ENCODE measurements at places on chromosomes 12 and 14.

GRCh38 chr12:14710632-14711320, 14.4 kb upstream of the GUCY2C start:
- DNase-seq: no peak

DNA sequence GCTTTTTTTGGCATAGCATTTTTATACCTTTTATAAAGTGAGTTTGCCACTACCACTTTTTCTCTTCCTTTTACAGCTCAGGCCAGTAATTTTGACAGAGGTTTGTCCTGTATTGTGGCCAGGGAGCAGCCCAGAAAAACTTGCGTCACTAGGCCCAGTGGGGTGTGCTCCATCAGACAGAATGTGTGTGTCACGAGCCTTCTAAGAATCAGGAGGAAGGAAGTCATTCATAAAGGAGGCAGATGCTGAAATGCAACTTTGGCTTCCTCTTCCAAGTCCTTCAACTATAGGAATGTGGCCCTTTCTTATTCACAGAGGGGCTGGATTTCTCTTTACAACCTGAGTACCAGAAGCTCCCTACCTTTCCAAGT, 10.1 kb upstream of the RAB35 start:
- no peak for DNase-seq

GRCh38 chr14:51317373-51317772, 77.3 kb downstream of the TMX1 start:
- no peak for DNase-seq

DNA sequence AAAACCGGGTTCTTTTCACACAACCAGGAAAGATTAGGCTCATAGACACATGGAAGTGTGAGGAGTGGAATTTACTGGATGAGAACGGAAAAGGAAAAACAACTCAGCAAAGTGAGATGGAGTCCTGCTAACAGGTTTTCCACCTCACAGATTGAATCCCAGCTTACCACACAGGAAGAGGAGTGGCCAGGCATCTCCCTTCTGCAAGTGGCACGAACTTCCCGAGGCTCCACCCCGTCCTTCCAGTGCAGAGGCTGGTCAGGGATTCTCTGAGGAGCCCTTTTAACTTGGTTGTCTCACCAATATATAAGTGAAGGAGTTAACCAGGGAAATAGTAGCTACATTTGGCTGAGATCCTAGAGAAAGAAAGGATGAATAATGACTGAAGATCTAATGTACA, 102.8 kb downstream of the SCAF11 start:
- DNase-seq: no peak

DNA sequence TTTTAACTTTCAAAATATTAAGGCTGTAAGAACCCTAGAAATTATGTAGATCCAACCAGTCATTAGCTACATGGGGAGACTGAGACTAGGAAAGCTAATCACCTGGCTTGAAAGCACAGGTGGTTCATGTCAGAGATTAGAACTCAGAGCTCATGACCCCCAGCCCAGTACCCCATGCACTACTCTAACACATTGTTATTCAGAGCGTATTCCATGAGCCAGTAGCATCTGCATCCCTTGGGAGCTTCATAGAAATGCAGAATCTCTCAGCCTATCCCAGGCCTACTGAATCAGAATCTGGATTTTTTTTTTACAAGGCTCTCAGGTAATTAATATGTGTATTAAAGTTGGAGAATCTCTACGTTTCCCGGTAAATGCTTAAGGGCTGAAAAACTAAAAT, 161.7 kb downstream of the BTG1 start:
- no peak for DNase-seq

DNA sequence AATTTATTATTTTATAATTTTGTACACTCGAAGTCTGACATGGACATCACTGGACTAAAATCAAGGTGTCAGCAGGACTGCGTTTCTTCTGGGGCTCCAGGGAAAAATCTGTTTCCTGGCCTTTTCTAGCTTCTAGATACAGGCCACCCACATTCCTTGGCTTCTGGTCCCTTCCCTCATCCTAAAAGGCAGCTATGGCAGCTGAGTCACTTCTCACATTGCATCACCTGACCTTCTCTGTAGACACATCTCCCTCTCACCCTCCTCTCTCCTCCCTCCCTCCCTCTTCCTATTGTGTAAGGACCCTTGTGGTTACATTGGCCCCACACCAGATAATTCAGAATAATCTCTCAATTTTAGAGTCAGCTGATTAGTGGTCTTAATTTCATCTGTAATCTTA, 92.4 kb downstream of the RPS6KA5 start:
- DNase-seq: no peak

- DNase-seq: no peak
These were observed 2.0 kb upstream of the PELI2 start for GRCh38 chr14:56115976-56116893.

GRCh38 chr12:11729008-11729407, 79.5 kb downstream of the ETV6 start:
- DNase-seq: no peak

- no peak for DNase-seq
These were observed 39.3 kb downstream of the EPS8 start for GRCh38 chr12:15749937-15750336.

- DNase-seq: no peak
These were observed 21.7 kb downstream of the GALNT16 start for GRCh38 chr14:69281450-69282169.

GRCh38 chr14:93456356-93456755, 25.6 kb downstream of the UNC79 start:
- no peak for DNase-seq

DNA sequence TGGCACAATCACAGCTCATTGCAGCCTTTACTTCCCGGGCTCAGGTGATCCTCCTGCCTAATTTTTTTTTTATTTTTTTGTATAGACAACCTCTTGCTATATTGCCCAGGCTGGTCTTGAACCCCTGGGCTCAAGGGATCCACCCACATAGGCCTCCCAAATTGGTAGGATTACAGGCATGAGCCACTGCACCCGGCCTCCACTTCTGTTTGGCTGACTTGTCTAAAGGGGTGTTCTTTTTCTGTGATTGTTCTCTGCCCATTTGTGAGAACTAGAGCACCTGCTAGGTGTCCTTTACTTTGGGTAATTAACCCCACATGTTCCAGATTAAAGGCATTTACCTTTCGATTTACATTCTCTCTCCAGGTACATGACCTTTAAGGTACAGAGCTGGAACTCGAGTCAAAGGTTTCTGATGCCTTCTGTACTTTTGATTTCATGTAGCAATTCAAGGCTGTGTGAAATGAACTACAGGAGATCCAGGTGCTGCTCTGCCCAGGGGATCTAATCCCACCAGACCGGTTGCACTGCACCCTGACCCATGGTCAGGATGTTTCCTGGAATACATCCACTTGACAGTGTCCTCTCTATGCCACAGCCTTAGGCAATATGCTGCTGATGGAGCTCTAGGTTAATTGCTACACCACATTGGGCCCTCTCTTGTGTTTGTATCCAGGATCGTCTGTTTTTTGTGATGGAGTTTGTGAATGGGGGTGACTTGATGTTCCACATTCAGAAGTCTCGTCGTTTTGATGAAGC, 163.6 kb downstream of the PRKCH start:
- no peak for DNase-seq

Measured in activated CD4-positive, alpha-beta T cell treated with anti-CD3 and anti-CD28 coated beads, Interleukin-2, amount 10 ng/mL, durations not matched to agents 7 days and 5 days (primary cell).